H9 (cell line): ENCODE measurements at places on chromosomes 11 and 22.

- peaks cover 15% of the 10 kb centered on the region for H3K36me3 ChIP-seq
- no peak overlapping the region for H3K27ac ChIP-seq
- H3K4me1 ChIP-seq: no peaks in the 10 kb centered on the region; the same call in 1 of the 2 replicates
- no peaks in the 10 kb centered on the region for H3K27me3 ChIP-seq
- peak; percentile 42 for DNase-seq
Observed at GRCh38 chr22:45163099-45163450, 650 bp upstream of the NUP50 start.

GRCh38 chr11:114195981-114196731 is 100.0 kb upstream of the NNMT start:
- no peak for DNase-seq
- no peak overlapping the region for H3K27ac ChIP-seq
- H3K4me1 ChIP-seq: peaks cover 5% of the 10 kb centered on the region

DNA sequence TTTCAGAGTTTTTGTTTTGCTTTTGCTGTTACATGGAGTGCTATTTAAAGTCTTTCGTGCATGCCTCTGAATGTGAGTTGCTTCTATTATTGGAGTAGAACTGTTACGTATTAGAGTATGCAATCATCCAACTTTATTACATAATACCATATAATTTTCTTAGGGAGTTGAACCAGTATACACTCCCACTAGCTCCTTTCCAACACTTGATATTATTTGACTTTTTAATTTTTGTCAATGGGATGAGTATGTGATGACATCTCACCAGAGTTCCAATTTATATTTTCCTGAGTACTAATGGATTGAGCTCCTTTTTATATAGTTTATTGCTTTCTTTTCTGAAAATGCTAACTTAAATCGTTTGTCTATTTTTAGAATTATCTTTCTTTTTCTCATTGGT is 90.9 kb downstream of the GRAMD1B start:
- no peak overlapping the region for H3K4me3 ChIP-seq
- DNase-seq: no peak
- peaks cover 20% of the 10 kb centered on the region; the same call in 1 of the 2 replicates for H3K4me1 ChIP-seq
- no peaks in the 10 kb centered on the region for H3K27me3 ChIP-seq

GRCh38 chr11:110518809-110519514 is 89.2 kb downstream of the FDX1 start:
- H3K36me3 ChIP-seq: no peaks in the 10 kb centered on the region
- no peaks in the 10 kb centered on the region for H3K27me3 ChIP-seq

GRCh38 chr11:119752946-119753345 is 23.9 kb upstream of the NECTIN1 start:
- no peaks in the 10 kb centered on the region for H3K4me1 ChIP-seq
- no peaks in the 10 kb centered on the region for H3K27me3 ChIP-seq
- DNase-seq: no peak
- no peaks in the 10 kb centered on the region for H3K36me3 ChIP-seq

DNA sequence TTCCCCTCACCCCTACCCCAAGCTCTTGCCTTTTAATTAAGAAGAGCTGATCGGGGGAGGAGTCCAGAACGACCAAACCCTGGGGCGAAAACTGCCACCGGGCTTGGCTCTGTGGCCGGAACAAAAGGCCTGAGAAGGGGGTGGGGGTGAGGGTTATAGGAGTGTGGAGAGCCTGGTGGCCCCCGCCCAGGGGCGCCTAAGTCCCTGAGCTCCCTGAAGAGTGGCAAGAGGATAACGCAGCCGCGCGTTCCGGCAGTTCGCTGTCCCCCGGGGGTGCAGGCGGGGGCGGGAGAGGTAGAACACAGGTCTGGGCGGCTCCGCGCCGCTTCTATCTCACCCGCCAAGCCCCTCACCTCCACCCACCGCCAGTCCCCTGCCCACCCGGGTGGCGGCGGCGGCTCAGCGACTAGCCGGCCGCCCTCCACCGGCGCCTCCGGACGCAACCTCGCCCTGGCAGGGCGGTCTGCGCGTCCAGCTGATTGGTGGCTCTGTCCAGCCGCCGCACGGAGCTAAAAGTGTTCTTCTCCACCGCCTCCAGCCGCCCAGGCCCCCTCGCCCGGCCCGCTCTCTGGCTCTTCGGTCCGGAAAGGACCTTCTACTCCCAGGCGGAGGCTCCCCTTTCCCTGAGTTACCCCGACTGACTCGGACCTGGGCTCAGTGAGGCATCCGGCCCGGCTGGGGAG is 18.7 kb upstream of the BDNF start:
- peak overlapping the region; percentile 96 for H3K4me3 ChIP-seq
- H3K36me3 ChIP-seq: no peaks in the 10 kb centered on the region

DNA sequence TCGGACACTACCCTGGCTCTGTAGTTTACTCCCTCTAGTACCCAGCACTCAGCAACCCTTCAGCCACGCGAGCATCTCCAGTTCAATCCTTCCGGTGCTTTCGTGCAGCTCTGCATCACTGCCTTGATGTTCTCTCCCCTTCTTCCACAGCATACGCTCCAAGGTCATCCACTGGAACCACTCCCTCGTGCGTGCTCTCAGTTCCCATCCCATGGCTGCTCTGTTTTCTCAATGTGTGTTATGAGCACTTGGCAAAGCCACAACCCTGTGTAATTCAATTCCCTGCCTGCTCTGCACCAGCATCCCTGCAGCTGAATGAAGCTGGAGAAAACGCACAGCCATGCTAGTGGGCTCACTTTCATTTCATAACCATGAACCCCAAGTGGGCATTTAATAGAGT is 38.5 kb upstream of the NFRKB start:
- no peak for DNase-seq
- H3K4me3 ChIP-seq: no peak overlapping the region
- peaks cover 33% of the 10 kb centered on the region for H3K36me3 ChIP-seq
- peaks cover 9% of the 10 kb centered on the region for H3K4me1 ChIP-seq
- no peak overlapping the region for H3K27ac ChIP-seq
